CMK (cell line): ENCODE measurements at places on chromosomes 7 and 10.

DNA sequence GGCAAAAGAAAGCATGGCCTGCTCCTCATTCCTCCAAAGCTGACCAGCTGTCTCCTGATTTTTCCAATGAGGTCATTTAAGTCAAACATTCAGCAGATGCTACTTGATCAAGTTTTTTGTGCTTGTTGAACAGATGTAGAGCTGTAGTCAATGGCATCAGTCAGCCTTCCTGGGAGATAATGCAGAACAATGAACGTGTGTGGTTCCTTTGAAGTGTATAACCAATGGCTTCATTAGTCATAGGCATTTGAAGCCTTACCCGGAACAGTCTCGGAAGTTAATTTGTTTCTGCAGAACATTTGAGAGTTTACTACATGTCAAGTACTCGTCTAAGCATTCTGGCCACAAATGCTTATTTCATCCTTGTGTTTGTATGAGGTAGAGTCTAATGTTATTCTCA, 227.1 kb downstream of the ADRA2A start:
- DNase-seq, result no peak

GRCh38 chr7:15845868-15846267, 159.4 kb upstream of the MEOX2 start:
- no peak for DNase-seq

DNA sequence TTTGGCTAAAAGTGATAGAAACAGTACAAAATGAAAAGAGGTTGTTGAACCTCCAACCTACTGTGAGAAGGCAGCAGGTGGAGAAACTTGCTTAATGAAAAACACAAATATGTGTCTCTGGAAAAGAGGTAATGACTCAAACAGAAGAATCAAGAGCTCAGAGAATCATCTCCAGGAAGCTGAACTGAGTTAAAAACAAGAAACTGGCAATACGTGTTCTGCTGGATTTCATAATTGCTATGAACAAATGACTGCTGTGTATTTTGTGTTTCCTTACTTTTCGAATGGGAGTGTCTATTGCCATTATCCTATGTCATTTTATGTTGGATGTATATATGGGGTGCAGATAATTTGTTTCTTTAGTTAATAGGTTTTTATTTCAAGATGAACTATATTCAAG, 401.1 kb downstream of the DGKB start:
- DNase-seq, result no peak

GRCh38 chr10:86665218-86665607, 3.1 kb upstream of the LDB3 start:
- DNase-seq, result no peak

DNA sequence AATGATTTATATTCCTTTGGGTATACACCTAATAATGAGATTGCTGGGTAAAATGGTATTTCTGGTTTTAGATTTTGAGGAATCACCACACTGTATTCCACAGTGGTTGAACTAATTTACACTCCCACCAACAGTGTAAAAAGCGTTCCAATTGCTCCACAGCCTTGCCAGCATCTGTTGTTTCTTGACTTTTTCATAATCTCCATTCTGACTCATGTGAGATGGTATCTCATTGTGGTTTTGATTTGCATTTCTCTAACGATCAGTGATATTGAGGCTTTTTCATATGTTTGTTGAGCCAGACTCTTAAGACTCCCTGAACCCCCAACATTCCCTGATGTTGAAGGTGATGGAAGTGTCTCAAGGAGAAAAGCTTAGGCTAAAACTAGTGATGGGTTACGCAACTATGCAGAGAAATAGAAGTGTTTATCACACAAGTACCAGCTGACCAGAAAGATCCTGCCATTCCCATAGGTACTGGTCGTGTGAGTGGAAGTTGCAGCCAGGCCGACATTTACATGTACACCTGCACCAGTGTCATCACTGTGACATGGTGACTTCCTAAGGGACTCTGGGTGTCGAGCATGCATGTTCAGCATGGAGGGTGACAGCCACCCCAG, 711.2 kb upstream of the NRP1 start:
- no peak for DNase-seq
